ENCODE measurements at places on chromosomes 11 and 22.

GRCh38 chr22:46929046-46929709 lies 166.7 kb downstream of the TBC1D22A start:
- DNase-seq, result no peak

DNA sequence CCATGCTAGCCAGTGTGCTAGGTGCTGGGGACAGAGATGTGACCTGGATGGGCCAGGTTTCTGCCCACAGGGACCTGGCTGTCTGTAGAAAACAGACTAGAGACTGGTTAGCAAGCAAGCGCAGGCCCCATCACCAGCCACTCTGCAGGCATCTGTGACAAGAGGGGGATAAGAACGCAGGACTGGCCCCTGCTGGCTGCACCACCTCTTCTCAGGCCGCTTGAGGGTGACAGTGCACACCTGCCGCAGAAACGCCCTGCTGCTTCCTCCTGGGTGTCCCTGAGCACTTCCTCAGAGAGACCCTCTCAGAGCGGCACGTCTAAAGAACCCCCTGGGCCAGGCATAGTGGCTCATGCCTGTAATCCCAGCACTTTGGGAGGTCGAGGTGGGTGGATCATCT lies 5.9 kb upstream of the PICK1 start:
- DNase-seq, result no peak

GRCh38 chr11:130094614-130095013 lies 24.9 kb downstream of the APLP2 start:
- no peak for DNase-seq

DNA sequence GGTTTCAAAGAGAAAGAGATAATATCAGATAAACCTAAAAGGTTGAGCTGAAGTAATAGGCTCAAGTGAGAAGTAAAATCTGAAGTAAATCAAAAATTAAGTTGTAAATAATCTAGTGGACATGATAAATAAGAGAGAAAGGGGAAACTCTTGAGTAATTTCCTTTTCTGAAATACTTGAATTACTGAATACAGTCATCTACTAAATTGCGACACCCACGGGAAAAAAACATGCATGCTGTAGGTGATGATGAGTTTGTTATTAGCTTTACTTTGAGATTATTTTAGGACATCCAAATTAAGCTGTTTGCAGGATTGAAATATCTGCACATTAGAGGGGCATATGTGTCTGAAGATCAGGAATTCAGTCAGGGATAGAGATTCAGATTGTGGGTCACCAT lies 50.0 kb upstream of the CARD18 start:
- DNase-seq, result no peak
